ENCODE measurements at places on chromosomes 2 and 18.

GRCh38 chr18:63302220-63302619, 17.3 kb downstream of the BCL2 start:
- DNase-seq = no peak

DNA sequence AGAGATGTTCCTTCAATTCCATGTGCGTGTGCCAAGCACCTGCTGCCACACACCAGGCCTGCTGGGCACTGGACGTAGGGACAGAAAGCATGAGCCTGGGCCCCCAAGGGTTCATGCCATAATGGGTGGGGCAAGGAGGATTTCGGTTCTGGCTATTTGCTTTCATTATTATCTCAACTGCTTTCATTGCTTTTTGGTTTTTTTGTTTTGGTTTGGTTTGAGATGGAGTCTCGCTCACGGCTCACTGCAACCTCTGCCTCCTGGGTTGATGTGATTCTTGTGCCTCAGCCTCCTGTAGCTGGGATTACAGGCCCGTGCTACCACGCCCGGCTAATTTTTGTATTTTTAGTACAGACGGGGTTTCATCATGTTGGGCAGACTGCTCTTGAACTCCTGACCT, 57.2 kb downstream of the SF3B1 start:
- no peak for DNase-seq

- no peak for DNase-seq
Measured at GRCh38 chr18:11520536-11520935, 88.9 kb upstream of the SLC35G4 start.

- DNase-seq = no peak
Measured at GRCh38 chr2:3535467-3535793, 16.1 kb upstream of the ADI1 start.

- peak; percentile 71 for DNase-seq
Measured at GRCh38 chr2:234273887-234274584, 222.8 kb downstream of the ARL4C start.

DNA sequence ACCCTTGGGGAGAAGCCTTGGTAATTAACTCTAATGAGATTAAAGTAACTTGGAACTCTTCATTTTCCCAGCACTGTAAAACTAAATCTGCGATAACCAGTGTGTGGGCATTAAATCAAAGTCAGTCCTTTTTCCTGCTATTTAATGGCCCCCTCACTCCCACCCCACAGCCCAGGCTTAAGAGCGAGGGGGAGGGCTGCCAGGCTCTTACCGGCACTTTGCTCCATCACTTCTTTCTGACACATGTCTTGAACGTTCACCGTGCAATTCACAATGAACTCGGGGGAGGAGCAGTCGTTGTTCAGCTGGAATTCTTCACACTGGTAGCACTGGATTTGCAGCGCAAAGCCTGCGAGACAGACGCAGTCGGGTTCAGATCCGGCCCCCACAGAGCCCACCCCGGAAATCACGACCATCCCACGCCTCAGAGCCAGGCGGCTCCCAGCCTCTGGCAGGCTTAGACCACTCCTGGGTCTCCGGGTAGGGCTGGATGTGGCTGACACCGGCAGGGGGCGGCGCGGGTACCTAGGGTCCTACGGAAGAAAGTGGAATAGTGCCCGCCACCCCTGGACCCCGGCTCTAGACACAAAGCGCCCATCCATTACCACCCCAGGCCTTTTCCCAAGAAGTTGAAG, 1.7 kb downstream of the LYPD1 start:
- DNase-seq = no peak

- no peak for DNase-seq
Measured at GRCh38 chr2:206836722-206837121, 71.3 kb downstream of the FASTKD2 start.

- peak; percentile 82 for DNase-seq
Measured at GRCh38 chr2:232838406-232838874, 31.6 kb upstream of the SNORC start.

DNA sequence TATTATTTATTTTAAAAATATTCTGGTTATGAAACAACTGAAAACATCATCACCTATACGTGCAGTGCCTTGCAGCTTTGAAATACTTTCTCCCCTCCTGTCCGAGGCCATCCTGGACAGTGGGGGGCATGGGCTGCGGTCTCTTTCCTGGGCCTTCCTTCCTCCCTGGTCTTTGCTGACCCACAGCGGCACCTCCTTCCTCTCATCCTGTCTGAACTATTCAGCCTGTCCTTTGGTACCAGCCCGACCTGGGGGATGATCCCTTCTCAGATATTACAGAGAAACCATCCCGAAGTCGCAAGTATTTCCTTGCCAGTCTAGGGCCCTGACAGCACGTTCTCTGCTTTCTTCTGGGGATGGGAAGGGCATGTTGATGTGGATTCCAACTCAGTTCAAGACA, 736.6 kb upstream of the HS6ST1 start:
- no peak for DNase-seq

- DNase-seq = no peak
Measured at GRCh38 chr2:205717999-205718398, 35.7 kb downstream of the NRP2 start.

DNA sequence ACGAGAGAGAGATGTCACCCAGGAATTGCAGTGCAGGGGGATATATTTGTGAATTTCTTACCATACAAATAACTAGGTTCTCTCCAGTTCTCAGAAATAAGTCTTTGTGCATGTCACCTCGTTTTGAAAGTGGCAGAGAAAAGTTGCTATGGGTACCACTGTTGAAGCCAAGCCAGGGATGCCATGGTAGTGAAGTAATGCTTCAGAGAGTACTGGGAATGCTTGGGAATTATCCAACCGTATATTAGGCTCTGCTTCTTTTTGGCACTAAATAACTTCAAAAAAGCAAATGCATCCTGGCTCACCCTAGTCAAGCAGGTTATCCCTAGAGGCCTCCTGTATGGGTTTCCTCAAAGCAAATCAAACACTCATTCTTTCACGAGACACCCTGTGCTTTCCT, 50.7 kb upstream of the DDX18 start:
- DNase-seq = no peak

DNA sequence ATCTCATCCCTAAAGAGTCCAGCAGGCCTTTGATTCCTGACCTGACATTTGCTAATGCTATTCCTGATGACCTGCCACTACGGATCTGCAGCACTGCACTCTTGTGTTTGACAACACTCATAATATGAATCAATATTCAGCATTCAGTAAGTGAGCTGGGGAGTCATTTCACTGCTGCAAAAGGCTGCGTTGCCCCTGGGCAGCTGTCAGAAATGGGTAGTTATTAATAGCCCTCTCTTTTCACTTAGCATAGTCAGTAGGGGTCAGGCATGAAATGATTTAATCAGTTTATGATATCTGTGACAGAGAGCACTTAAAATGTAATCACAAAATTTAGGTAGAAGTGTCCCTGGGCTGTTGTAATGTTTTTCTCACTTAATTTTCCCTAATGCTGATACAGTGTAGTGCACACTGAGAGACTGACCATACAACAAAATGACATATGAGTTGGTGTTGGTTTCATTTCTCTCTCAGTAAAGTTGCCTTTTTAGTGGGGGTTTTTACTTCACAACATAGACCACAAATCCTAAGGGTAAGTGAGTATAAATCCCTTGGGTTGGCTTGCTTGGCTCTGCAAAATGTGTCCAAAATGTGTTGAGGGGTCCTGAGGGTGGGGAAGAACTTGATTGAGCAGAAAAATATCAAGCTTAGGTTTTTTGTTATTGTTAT, 184.8 kb downstream of the CAMKMT start:
- no peak for DNase-seq

DNA sequence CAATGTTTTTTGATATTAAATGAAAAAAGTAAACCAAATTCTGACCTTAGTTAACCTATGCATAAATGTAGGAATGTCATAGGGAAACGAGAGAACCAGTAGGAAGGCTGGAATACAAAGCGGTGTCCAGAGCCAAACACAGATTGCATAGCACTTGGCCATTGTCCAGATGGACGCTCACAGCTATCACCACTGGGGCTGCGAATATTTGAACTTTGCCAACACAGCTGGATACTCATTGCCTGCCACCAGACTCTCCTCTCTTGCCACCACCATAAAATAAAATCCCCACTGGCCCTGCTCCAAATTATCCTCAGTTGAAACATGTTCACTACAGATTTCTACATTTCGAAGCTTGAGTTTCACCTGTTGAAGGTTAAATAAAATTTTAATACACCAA, 159.3 kb upstream of the GULP1 start:
- no peak for DNase-seq

DNA sequence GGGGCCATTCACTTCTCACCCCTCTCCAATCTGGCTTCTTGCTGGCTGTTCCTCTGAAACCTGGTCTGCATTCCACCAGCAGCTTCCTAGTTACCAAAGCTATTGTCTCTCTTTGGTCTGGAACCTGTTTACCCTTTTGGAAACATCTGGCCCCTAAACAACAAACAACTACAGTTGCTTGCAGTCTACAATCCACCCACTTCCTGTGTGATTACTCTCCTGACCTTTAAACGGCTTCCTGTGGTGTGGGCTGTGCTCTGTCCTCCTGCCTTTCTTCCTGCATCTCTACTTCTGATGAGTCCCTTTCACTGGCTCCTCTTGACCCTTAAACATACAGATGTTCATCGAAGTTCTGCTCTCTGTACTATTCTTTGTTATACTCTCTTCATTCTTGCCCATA, 303.8 kb downstream of the TDRD15 start:
- no peak for DNase-seq

DNA sequence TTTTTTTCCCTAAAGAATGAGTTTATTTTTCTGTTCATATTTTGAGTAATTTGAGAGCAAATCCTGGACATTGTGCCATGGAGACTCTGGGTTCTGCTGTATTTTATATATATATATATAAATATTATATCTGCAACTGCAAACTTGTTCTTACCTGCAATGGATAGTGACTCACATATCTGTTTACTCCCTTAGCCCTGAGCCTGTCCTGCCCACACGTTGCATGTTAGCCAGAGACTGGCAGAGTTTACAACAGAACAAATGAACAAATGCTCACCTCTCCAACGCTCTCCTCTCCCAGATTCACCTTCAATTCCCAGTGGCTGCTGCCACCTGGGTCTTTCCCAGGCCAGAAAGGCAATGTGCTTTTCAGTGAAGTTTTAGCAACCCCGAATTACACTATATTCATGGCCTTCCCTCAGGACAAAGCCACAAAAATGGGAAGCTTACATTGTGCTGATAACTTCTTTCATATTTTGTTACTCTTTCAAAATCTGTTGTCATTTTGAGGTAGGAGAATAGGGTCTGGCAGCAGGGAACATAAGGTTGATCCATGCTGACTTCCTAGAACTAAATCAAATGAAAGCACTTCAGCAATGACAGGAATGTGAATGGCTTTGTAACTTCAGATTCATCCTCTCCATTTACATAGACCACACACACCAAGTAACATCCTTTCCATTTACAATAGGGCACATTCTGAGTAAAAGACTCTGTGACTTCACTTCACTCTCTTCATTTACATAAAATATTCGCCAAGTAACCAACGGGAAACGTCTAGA, 105.4 kb upstream of the FAM110C start:
- no peak for DNase-seq

DNA sequence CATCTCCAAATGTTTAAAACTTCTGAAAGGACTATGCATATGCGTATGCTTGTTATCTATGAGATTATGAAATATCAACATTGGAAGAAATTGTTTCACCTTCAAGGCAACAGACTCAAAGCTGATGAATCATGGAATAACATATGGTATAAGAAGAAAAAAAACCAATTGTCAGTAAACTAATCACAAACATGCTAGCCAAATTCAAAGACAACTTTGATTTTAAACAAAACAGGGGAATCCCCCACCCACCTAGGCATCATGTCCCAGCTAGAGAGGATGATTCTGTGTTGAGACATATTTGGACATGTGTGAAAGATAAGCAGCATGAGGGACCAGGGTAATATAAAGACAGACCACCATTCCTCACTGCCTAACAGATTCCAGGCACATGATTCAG, 147.7 kb downstream of the WDPCP start:
- no peak for DNase-seq

- no peak for DNase-seq
Measured at GRCh38 chr2:3683748-3684454, 19.5 kb upstream of the DCDC2C start.

GRCh38 chr18:76335859-76336640, 159.0 kb downstream of the ZNF516 start:
- no peak for DNase-seq

GRCh38 chr2:70473101-70473722, 80.4 kb downstream of the TGFA start:
- DNase-seq = no peak

GRCh38 chr18:5538544-5538943, 5.3 kb downstream of the EPB41L3 start:
- DNase-seq = no peak

- no peak for DNase-seq
Measured at GRCh38 chr2:158512323-158512722, 55.6 kb downstream of the PKP4 start.

DNA sequence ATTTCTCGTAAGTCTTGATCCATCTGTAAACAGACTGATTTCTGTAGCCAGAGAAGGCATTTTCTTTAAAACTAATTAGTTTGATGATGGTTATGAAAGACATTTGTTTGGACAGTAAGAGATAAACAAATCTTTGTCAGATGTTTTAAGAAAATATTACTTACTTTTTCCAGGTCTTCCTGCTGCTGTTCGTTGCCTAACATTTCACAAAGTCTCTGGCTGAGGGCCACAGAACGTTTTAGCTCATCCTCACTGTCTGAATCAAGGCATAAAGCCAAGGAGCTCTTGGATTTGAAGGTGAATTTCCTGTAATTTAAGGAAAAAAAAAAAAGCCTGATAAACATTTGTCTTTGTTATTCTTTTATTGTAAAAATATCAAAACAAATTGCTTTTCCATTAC, 57.8 kb downstream of the VIL1 start:
- no peak for DNase-seq

GRCh38 chr18:6561016-6561415, 146.3 kb upstream of the L3MBTL4 start:
- no peak for DNase-seq

- no peak for DNase-seq
Measured at GRCh38 chr2:171342067-171342413, 91.8 kb downstream of the METTL8 start.

GRCh38 chr2:237150831-237151375, 65.2 kb downstream of the COPS8 start:
- DNase-seq = no peak

GRCh38 chr2:236993-237539, 26.8 kb downstream of the SH3YL1 start:
- no peak for DNase-seq
